Body of pancreas (tissue), 4 donors: ENCODE measurements at places on chromosomes 16 and 17. TPM values are rescaled to one million over a fixed set of nuclear protein-coding genes. Genes with fewer than 3 reads are reported as not detected.

The DLX4 gene
- total RNA-seq = not detected

The SRCAP gene
- 30.0 TPM for total RNA-seq

The TBC1D3C gene
- total RNA-seq = not detected

The ZKSCAN2 gene
- 4.0 TPM for total RNA-seq

The CHST6 gene
- not detected for total RNA-seq

The GNG13 gene
- total RNA-seq = not detected

The GRIN2A gene
- 0.26 TPM for total RNA-seq

The CASKIN1 gene
- 0.66 TPM for total RNA-seq

The MYH11 gene
- 14.2 TPM for total RNA-seq

The TMC8 gene
- total RNA-seq = 1.6 TPM

The ZG16 gene
- 0.99 TPM for total RNA-seq

The SYNGR3 gene
- total RNA-seq = 0.33 TPM

The TRPV2 gene
- total RNA-seq = 30.7 TPM

The DNAAF1 gene
- total RNA-seq = 0.99 TPM

The ALOX15B gene
- total RNA-seq = 1.3 TPM

The XAF1 gene
- 4.2 TPM for total RNA-seq

The BICDL2 gene
- 132 TPM for total RNA-seq

The IRX5 gene
- total RNA-seq = 0.26 TPM

The C17orf50 gene
- total RNA-seq = not detected

The CCL16 gene
- 0.78 TPM for total RNA-seq

The FBXO47 gene
- not detected for total RNA-seq

The RANBP10 gene
- 9.3 TPM for total RNA-seq

The AGRP gene
- total RNA-seq = not detected

The KRTAP4-3 gene
- total RNA-seq = not detected
